ENCODE measurements at places on chromosomes 3 and 15.

GRCh38 chr15:43920815-43921214 lies 94.0 kb downstream of the WDR76 start:
- DNase-seq = peak; percentile 50

DNA sequence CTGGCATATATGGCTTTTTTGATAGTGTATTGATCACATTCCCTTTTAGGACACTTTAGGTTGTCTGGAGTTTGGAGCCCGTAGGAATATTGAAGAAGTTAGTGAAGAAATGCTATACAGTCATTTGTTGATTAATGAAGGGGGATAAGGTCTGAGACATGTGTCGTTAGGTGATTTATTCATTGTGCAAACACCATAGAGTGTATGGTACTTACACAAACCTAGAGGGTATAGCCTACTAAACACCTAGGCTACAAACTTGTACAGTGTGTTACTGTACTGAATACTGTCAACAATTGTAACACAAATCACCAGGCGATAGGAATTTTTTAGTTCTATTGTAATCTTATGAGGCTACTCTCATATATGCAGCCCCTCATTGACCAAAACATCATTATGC lies 3.3 kb downstream of the TPM1 start:
- no peak for DNase-seq

GRCh38 chr15:58583171-58583908 lies 151.5 kb downstream of the LIPC start:
- DNase-seq = no peak

DNA sequence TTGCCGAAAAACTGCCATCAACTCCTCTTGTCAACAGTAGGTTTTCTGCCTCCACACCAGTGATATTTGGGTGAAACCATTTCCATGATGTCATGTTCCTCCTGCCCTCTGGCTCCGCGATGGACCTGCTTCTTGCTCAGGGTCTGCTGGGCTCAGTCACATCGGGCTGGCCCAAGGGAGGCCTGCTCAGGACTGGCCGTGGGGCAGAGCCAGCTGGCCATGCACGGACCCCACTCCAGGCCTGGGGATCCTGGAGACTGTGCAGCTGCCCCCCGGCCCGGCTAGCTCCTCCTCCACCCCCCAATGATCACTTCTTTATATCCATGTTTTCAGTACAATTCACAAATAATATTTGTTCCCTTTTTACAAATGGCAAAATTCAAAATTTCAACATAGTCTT lies 270.3 kb upstream of the CCDC54 start:
- DNase-seq = no peak

DNA sequence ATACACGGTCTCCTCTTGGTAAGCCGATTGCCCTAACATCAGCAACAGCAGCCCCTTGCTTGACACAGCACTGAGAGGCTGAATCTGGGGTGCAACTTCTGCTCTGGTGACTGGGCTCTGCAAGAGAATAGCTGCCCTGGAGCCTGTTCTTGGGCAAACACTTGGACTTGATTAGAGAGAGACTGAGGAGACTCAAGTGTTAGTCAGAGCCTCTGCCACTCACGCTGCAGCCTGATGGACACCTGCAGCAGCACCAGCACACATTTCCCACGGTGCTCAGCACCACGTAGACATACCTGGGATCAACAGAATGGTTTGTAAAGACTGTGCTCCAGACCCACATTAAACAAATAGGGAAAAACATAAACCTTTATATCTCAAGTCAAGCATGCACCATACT lies 35.8 kb upstream of the UMPS start:
- DNase-seq = no peak

- no peak for DNase-seq
Measured at GRCh38 chr3:141386126-141386488, 17.8 kb downstream of the ZBTB38 start.

DNA sequence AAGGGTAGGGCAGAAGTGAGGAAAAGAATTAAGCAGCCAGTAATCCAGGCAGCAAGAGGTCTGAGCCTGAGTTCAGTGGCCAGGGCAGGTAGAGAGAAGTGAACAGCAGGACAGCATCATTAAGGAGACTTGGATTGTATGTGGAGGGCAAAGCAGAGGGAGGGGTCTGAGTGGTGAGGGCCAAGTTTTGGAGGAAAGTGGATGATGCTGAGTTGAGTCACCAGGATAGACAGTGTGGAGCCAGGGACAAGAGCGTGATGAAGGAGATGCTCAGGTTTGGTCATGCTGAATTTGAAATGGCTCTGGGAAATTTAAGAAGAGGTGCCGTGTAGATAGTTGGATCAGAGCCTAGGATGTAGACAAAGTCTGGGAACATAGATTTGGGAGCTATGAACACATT lies 93.1 kb downstream of the ARHGEF26 start:
- no peak for DNase-seq

DNA sequence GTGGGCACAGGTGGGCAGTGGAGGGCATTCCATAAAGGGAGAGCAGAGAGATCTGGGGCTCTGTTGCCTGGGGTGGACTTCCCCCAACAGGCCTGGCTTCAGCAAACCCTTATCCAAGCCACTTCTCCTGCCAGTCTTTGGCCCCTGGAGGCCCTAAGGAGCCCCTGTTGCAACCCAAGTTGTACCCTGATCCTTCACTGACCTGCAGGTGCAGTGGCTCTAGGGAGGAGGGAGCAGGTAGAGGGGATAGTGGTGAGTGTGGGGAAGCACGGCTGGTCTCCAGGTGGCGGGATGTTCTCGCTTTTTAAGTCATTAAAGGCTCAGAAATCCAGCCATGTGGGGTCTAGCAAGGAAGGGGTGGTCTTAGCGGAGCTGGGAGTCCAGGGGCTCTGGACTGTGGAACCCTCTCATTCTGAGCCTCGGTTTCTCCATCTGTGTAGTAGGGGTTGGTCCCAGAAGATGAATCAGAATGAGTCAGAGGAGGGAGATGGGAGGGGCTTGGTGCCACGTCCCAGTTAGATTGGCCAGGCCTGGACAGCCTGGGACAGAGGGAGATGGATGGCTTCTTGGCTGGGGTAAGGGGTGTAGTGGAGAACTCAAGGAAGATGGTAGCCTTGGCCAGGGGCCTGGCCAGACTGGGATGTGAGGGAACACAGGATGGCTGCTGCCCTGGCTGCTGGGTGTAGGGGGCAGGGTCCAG lies 2.6 kb downstream of the ZBTB47 start:
- no peak for DNase-seq

DNA sequence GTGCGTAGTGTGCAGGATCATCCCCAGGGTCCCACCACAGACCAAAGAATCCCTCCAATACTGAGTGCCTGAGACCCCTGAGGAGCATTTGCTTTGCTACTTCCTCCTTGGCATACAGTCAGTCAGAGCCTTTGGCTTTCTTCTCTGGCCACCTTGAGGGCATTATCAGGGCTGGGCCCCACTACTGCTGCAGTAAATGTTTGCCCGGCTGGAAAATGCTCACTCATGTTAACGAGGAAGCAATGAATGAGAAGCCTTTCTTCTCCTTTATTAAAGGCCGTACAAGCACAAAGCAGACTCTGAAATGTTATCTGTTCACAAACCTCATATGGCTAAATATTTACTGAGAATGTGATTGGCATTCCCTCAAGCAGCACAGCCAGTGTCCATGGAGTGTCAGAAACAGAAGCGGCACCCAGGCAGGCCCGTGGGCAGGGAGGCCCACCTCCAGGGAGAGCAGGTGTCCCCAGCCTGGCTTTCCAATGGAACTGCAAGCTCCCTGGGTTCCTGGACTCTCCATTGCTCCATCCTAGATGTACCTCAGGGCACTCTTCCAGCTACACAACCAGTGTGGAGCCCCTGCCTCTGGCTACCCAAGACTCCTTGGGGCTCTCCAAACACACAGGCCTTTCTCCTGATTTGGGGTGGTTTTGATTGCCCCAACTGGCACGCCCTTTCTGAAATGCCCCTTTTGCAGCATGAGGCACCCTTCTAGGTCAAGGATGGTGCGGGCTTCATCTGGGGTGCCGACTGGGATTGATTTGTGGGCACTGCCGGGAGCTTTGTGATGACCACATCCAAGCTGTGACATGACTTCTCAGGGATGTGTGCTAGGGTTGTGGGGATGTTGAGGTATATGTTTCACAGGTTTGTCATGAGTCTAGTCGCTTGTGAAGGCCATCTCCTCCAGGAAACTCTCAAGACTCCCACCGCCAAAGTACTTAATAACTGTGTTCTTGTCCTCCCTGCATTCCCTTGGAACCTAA lies 195.6 kb downstream of the FAM43A start:
- DNase-seq = no peak

DNA sequence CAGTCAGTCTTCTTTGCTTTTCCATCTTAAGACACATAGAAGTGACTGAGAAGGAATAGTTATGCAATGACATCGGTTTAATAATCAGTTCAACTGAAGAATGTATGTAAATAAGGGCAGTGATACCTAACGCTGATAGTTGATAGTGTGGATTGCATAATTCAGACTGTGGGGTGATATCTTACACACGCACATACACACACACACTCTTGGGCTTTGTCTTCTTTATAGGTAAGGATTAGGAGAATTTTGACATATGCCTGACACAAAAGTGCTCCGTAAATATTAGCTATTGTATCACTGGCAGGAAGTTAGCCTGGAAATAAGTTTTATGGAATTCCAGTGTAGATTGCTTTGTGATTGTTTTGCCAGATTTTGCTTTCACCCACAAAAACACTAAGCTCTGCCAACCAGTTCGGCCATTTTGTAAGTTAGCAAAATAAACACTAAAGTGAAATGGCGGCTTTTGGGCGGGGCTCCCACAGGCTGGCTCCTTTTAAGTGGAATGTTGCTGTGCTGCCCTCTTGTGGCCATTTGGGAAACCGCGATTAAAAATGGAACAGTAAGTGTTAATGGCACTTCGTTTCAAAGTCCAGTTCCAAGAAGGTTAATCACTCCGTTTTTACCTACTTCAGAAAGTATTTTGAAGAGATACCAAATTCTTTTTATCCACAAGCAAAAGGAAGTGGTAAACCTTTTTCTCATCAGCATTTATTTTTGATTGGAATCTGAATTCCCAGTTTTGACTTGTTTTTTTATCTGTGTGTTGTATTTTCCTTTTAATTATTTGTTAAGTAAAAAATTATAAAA lies 17.7 kb downstream of the CHD2 start:
- DNase-seq = peak; percentile 78

GRCh38 chr3:13011573-13012220 lies 61.5 kb downstream of the IQSEC1 start:
- no peak for DNase-seq

GRCh38 chr3:130276203-130276803 lies 69.2 kb upstream of the COL6A5 start:
- peak; percentile 80 for DNase-seq

DNA sequence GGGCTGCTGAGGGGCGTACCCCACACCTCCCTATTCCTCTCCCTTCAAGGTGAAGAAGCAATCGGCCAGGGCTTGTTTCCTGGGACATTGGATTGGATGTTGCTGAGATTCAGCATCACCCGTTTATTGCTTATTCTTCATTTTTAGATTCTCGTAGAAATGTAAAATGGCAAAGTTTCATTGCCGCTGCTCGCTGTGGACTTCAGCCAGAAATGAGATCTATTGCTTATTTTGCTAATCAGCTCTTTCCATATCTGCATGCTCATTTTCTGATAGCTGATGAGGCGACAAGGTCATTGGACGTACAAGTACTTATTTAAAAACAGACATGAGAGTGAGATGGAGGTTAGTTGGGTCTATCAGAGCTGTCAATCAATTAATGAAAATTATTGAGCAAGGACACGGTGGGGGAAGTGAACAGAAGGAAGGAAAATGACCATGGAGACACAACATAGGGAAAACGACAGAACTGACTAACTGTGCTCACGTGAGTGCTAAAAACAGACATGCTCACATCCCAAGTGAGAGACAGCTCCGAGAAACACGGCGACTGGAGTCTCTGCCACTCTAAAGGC lies 471.2 kb downstream of the NR2F2 start:
- no peak for DNase-seq

DNA sequence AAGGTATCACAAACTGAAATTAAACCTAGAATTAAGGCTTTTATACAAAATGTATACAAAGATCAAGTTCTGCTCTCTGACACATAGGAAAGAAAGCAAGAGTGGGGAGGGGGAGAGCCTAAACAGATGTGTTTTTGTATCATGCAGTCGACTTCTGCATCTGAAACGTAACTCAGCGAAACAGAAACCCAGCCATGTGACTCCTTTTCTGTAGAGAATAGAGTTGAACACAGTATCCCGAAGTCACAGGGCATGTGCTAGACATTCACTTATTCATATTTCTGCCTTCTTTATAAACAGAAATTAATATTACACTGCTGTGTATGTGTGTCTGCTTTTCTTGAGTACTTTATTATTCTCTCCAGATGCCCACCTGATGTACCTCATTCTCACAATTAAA lies 121.0 kb downstream of the PDZRN3 start:
- no peak for DNase-seq

DNA sequence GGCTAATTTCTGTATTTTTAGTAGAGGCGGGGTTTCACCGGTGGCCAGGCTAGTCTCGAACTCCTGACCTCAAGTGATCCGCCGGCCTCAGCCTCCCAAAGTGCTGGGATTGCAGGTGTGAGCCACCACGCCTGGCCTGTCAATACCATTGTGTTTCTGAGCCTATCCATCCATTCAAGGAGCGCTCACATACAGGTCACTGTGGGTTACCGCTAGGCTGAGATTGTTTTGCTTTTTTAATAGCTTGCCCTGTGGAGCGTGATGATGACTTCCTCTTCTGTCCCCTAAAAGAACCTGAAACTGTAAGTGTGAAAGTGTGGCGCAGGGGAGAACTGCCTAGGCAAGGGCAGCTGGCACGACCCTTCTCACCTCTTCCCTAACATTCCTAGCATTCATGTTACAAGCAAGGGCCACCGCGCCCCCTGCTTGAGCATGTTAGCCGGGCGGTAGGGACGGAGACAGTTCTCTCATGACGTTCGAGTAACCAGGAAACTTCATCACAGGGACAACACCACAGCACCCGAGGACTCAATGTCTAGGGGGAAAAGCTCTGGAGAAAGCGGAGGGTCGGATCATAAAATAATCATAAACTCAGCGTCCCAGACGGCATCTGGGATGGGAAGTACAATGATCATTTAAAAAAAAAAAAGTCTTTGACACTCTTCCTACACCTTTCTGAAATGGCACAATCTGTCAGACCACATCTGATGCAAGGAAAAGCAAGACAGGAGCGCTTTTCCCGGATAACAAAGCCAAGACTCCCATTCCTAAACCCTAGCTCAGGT lies 790 bp downstream of the LAMP3 start:
- no peak for DNase-seq

GRCh38 chr3:57275393-57275792 lies 17.1 kb downstream of the ASB14 start:
- DNase-seq = no peak

GRCh38 chr3:185292238-185292637 lies 38.4 kb upstream of the EHHADH start:
- DNase-seq = no peak

GRCh38 chr3:9111417-9111816 lies 138.0 kb downstream of the SRGAP3 start:
- no peak for DNase-seq

DNA sequence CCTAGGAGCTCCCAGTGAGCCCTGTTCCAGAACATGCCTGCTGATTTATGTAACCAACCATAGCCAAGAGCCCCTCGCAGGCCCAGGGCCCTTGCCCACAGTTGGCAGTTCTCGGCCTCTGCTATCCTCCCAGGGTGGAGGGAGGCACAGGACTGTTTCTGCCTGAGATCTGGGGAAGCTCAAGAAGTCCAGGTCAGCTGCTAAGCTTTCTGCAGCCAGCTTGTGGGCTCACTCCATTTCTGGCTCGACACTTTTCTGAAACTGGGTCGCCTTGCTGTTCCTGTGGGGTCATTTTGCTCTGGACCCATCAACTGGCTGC lies 72.5 kb upstream of the HERC1 start:
- no peak for DNase-seq

Measured in NCI-H2107 (cell line).